ENCODE measurements at places on chromosomes 3 and 15.

GRCh38 chr3:34020170-34020569, 221.7 kb downstream of the PDCD6IP start:
- DNase-seq, result no peak

DNA sequence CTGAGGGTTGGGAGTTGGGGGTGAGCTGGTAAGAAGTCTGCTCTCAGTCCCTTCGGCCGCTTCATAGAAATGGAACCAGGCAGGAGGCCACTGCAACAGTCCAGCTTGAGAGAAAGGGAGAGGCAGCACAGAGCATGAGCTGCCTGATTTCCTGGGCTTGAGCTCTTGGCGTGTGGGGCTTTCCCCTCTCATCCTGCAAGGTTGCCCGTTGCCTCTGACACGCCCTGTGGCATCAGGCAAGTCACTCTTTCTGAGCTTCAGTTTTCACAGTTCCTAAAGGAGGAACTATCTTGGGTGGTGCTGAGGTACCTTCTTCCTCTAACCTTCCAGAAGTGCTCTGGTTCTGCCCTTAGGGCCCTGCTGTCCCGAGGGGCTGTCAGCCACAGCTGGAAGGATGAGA, 4.9 kb downstream of the MESP2 start:
- no peak for DNase-seq

DNA sequence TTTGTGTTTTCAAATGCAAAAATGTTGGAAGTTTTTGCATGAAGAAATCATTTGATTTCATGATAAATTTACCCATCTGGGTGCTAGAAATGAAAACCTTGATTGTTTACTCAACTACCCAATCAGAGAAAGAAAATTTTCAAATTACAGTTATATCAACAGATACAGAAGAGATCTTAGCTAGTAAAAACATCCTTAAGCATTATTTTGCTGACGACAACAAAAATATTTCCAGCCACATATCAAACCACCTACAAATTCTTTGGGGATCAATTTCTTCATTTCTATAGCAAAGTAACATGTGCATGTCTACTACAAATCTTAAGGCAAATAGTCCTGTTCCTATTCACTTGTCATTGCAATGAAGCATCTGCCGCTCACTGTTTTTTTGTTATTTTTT, 530.3 kb downstream of the ZIC1 start:
- no peak for DNase-seq

- no peak for DNase-seq
Measured at GRCh38 chr3:136740351-136740958, 11.7 kb downstream of the STAG1 start.

GRCh38 chr15:74040109-74040850, 42.1 kb downstream of the GOLGA6A start:
- no peak for DNase-seq

DNA sequence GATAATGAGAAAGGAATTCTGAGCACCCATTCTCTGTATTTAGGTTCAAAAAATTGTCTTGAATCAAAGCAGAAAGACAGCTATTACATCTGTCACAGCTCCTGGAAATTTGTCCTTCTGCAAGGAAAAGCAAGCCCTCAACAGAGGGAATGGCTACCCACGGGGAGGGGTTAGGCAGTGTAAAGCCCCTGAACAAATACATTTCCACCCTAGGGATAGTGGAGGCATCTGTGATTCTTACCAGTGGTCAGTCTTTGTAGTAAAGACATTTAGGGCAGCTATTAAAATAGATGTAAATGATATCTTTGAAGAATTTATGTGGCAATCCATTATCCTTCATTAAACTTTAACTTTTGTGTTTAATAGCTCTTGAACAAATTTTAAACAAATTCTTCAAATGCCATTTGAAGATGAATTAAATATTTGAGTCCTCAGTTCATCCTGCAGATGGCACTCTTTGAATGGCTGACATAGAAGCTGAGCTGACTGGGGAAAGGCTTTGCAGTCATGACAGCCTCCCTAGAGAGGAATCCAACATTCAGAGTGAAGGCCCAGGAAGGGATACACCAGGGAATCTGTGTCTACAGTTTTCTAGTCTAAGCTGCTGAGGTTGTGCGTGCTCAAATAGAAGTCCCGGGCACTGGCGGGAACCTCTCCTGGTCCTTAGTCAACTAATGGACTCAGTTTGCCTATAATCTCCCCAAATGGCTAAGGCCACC, 359.7 kb upstream of the ROPN1 start:
- DNase-seq, result peak; percentile 64

GRCh38 chr3:107220538-107220937, 156.7 kb upstream of the CCDC54 start:
- no peak for DNase-seq

GRCh38 chr3:59995563-59995962, 945.7 kb upstream of the CFAP20DC start:
- DNase-seq, result no peak

- peak; percentile 14 for DNase-seq
Measured at GRCh38 chr3:184155644-184156521, 706 bp downstream of the DVL3 start.

GRCh38 chr3:177224414-177224813, 27.1 kb upstream of the TBL1XR1 start:
- no peak for DNase-seq

DNA sequence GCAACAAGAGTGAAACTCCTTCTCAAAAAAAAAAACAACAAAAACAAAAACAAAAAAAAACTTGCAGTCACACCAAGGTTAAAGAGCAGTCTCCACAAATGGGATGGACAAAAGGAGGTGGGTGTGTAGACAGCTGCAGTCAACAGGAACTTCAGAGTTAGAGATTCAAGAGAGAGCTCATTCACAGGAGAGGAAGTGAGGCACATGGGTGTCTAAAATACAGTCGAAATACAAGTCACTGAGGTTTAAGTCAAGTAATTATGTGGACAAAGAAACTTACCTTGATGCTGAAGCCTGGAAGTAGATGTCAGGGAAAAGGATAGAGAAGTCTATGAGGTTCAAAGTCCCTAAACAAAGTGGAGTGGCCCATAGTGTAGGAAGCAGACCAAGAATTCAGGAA, 14.8 kb downstream of the MRPS11 start:
- no peak for DNase-seq

- DNase-seq, result peak; percentile 20
Measured at GRCh38 chr15:90686435-90687218, 30.5 kb upstream of the BLM start.

GRCh38 chr3:108152274-108152673, 61.4 kb upstream of the CD47 start:
- DNase-seq, result no peak

DNA sequence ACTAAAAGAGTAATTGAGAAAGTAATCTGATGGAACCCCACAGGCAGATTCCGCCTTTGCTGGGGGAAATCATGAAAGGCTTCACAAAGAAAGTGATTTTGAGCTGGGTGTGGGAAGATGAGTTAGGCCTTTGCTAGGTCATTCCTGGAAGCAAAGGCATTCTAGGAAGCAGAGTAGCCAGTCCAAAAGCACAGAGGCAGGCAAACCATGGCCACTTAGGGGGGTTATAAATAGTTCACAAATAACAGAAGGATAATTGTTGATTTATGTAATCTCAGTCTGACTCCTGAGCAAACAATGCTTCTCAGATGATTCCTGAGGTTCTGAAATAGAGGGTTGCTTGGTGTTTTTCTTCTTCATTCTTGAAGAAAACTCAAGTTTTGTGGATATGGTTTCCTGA, 576.3 kb downstream of the NTRK3 start:
- DNase-seq, result no peak

GRCh38 chr3:46304739-46305138, 49.2 kb upstream of the CCR2 start:
- DNase-seq, result no peak

GRCh38 chr15:94185547-94186236, 45.7 kb upstream of the MCTP2 start:
- no peak for DNase-seq

- DNase-seq, result no peak
Measured at GRCh38 chr15:60745469-60746061, 266.6 kb upstream of the ICE2 start.

- DNase-seq, result peak; percentile 80
Measured at GRCh38 chr15:77495838-77496596, 75.3 kb downstream of the HMG20A start.

DNA sequence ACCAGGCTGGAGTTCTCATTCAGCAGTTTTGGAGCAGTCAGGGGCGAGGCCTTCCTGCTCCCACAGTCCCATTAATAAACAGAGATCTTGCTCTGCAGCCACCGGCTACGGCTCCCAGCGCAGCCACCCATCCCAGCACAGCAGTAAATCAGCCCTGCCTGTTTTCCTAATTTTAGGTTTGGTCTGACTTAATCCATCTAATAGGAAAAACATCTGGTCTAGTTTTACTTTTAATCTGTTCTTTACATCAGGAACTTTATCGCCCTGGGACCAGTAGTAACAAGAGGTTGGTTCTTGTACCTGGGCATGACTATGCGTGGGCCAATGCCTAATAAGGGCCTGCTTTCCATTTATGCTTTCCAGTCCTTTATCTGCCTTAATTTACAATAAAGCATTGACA, 264.0 kb upstream of the DPH6 start:
- DNase-seq, result no peak

GRCh38 chr3:187136936-187137335, 2.4 kb downstream of the RPL39L start:
- no peak for DNase-seq

DNA sequence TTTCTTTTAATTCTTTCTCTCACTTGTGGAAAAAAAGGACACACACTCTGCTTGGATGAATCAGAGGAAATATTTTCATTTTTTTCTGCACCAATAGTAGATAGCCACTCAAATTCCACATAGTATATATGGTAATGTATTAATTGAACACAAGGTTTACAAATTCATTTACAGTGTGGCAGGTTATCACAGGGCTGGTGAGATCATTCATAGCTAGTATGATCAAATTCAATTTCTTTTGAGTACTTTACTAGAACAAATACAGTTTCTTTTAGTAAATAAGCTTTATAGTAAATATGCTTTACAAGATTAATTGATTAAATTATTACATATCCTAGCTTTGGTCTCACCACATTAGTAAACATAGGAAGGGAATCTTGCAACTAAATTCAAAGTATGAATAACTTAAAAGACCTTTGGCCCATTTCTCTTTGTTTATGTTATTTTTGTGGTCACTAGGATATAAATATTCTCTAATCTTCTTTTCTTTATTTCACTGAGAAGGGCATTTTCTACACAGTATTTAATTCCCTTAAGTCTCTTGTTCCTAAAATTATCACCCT, 40.1 kb upstream of the PARP14 start:
- no peak for DNase-seq

Measured in lung microvascular endothelial cell (primary cell).